ENCODE measurements at places on chromosomes 7 and 10.

DNA sequence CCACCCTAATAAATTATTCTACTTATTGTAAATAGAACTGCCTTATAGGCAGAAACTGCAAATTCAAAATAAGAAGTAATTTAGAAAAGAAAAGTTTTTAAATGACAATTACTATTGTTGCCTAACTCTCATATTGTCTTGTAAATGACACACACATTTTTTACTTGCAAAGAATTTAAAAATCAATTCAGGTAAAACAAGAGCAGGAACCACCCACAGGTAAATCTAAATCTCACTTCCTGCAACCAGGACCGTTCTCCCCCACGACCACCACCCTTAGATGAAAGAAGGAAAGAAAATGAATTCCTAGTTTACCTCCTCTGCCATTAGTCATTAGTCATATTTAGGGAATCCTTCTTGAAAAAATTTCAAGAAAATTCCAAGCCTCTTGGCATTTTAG is 4.8 kb upstream of the AASS start:
- no peak for DNase-seq

GRCh38 chr7:47427051-47427643 is 154.8 kb downstream of the TNS3 start:
- no peak for DNase-seq

GRCh38 chr7:112150823-112151641 is 55.2 kb downstream of the DOCK4 start:
- no peak for DNase-seq

DNA sequence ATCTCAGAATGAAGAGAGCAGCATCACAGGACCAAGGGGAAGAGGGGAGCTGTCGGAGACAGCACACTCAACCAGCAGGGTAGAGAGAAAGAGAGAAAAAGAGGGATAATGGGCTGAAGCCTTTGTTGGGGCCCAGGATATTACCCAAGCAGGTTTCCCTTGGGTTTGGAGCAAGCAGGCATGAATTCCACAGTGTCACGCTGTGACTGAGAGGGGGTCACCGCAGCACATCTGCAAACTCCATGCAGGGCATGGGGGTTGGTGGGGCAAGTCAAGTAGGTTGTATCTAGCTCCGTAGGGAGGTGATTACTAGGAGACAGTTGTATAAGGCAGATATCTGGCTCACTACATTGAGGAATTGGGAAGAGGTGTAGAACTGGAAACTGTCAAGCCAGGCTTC is 42.2 kb upstream of the SEMA3E start:
- no peak for DNase-seq

DNA sequence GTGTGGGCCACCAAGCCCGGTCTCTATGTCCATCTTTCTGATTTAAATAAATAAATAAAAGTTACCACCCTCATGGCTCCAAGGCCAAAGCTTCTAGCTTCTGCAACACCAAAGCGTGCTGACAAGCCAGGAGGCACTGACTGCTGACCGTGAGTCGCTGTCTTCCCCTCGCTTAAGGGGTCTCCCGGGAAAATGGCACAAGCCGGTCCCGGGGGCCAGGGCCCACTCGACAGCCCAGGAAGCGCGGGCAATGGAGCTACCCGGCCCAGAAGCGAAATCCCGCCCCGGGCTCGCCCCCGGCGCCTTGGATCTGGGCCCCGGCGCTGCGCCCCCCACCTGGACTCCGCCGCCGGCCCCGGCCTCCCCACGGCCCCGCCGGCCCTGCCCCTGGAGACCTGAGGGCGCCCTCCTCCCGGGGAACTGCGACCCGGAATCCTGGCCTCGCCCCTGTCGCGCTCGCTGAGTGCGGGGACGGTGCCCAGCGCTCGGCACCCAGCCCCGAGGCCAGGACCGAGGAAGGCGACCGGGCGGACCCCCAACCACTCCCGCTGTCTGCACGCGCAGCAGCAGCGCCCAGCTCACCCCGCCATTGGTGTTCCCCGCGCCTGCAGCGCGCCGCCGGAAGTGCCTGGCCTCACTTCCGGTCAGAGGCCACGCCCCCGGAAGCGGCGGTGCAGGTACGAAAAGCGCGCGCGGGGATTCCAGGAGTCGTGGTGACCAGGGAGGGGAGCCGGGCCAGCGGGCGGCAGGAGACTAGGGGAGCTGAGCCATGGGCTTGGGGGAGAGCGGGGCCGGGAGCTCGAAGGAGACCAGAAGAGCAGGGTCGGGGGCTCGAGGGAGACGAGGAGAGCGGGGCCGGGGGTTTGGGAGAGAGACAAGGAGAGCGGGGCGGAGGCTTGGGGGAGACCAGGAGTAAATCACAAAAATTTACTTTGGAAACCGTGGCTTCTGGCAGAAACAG is at the start of the genes MRM2 and NUDT1:
MRM2 (minus strand) TSS at position 626 of the 961 bp plus-strand sequence; CDS start at position 590, 36 bp downstream.
NUDT1 (plus strand) TSS at position 647 of the 961 bp plus-strand sequence. CDS start 2,349 bp downstream, outside the sequence.
- peak; percentile 70 for DNase-seq
